ENCODE measurements at places on chromosomes 16 and 17.

DNA sequence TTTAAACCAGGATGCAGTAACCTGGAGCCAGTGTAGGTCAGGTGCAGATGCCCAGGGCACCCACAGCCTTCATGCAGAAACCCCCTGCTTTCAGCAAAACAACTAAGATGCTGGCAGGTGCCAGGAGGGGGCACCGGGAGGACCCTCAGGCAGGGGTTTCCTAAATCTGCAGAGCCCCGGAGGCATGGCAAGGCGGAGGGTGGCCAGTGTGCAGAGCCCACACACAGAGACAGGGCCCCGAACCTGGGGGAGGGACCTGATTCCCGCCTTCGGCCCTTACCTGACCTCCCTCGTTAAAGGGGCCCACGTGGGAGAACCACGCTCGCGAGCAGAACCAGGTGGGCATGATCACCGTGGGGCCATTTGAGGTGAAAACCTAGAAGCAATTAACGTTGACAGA, 114.0 kb upstream of the METRNL start:
- no peak for DNase-seq

DNA sequence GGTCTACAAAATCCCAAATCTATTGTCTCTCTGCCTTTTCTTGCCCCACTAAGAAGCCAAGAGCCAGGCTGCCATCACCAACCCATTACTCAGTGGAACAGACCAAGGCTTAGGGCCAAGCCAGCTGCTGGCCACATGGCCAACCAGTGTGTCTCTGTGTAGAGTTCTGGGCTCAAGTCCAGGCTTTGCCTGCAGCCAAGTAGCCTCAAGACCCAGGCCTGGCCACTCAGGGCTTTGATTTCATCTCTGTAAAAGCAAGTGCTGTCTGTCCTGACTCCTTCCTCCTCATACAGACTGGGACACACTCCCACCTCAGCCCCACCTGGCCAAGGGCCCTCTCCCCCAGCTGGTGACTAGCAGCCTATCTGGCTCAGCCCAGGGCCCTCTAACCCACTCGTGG, 14.6 kb downstream of the SREBF1 start:
- DNase-seq, result no peak

GRCh38 chr17:50558941-50559614, 1.4 kb upstream of the CACNA1G start:
- DNase-seq, result no peak

DNA sequence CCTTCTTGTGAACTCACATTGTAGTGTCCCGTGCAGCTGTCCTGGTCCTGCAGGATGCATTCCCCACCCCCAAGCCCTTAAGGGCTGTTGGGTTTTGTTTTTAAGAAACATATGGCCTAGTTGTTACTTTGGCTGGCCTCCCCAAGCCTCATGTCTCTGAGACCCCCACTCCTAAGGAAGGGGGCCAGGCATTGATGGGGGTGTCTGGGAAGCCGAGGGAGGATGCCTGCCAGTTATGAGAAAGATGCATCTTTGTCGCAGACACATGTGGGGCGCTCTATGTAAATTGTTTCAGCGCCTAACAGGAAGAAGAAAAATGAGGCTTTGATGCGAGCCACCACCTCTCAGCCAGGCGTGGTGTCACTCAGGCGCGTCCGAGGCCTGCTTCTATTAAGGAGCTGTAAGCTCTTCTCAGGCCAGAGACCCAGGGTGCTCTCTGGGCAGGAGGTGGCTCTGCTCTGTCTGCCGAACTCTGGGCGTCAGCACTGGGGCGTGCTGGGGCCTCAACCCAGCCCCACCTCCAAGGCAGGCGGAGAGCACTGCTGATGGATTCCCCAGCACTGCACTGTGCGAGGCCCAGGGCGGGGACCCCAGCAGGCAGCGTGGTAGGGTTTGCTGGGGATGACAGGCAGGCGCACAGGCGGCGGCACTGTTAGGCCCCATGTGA, 70.6 kb downstream of the SREBF1 start:
- no peak for DNase-seq

DNA sequence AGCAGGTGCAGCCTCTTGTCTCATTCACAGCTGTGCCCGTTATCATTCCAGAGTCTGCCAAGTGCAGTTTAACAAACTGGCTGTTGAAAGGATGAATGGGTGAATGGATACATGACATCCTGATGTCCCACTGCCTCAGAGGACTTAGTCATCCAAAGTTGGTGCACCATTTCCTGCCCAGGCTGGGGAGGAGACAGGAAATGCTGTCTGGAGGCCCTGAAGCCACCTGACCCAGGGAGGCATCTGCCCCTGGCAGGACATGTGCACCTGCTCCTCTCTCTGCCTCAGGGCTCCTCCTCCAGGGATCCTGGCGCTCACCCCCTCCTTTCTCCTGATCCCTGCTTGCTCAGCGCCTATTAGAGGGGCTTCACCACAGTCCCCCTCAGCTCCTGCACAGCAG, 1.8 kb upstream of the CD300C start:
- DNase-seq, result peak; percentile 26

GRCh38 chr17:41689497-41690299, 1.0 kb downstream of the EIF1 start:
- DNase-seq, result peak; percentile 62

- peak; percentile 43 for DNase-seq
Measured at GRCh38 chr17:10119203-10120108, 79.0 kb downstream of the GAS7 start.

DNA sequence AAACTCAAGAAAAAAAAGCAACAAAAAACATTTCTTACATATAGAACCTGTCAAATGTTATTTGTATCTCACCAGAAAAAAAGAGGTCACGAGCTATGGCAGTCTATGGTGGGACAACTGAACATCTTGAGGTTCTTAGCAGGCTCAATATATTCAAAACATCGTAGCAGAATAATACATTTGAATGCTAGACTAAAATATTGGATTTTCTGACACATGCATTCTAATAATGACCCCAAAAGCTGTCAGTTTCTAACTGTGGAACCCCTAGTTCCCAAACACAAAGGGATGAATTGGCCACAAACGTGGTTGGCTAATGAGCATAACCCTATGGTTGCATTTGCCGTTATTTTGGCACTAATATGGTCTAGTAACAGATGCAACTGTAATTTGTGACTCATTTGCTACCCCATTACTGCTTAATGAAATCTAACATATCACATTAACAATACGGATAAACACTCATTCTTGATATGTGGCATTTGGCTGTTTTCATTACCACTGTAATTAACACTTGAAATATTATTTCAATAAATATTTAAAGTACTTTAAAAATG, 81.2 kb downstream of the TOX3 start:
- DNase-seq, result no peak

- DNase-seq, result no peak
Measured at GRCh38 chr16:15966836-15967546, 17.6 kb downstream of the ABCC1 start.

GRCh38 chr17:49566668-49567071, 9.0 kb upstream of the NXPH3 start:
- no peak for DNase-seq

DNA sequence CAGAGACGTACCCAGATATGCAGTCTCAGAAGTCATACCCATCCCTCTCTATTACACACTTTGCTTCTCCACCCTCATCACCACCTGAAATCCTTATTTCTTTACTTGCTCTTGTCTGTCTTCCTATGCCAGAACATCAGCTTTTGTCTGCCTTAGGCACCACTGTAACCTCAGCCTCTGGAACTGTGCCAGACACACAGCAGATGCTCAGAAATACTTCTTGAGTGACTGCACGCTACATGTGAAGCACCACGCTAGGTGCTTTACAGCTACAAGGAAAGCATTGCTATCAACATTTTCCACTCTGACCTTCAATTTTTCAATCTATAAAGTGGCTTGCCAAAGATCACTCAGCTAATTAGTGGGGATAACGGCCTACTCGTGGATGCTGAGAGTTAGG, 226.8 kb downstream of the CHD9NB start:
- DNase-seq, result no peak

DNA sequence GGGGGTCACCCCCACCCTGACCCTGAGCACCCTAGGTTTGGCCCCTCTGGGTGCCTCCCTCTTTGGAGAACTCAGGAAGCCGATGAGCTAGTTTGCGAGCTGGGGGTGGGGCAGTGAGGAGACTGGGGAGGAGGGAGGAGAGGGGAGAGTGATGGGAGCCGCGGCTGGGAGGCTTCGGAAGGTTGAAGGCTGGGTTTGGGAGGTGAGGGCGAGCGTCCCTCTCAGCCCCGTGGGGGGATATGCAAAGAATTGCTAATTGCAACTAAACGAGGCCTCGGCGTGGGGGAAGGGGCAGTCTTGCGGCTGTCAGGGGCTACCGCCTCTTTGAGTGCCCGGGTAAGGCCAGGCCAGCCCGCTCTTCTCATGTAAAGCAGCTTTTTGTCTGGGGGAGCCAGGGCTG, 17.6 kb upstream of the FZD2 start:
- no peak for DNase-seq

DNA sequence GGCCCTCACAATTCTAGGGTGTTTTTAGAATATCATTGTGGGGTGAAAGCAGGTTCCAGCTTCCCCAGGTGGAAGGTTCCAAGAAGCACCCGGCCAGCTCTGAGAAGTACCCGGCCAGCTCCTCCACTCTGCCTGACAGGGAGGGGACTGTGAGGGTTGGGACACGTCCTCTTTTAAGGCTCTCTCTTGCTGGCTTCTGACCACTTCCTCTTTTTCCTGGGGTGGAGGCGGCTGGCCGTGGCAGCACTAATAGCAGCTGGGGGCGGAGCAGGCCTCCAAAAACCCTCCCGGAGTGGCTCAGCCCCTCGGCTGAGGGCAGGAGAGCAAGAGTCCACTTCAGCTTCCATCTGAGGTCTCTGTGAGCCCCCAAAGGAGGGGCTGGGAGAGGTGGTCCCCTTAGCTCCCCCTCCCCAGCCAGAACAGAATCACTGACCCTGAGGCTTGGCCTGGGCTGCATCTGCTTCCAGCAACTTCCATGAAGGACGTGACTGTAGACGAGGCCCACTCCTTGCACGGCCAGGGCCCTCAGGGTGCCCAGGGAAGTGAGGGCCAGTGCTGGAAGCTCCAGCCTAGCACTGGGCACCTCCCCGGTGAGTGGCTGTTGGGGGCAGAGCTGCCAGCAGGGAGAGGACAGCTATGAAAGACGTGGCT, 26.7 kb upstream of the PLCG2 start:
- DNase-seq, result no peak
